Hematopoietic multipotent progenitor cell (in vitro differentiated cells): ENCODE measurements at places on chromosomes 3 and 15.

- DNase-seq: no peak
Observed at GRCh38 chr3:150602426-150603152, 532 bp upstream of the SELENOT start.

DNA sequence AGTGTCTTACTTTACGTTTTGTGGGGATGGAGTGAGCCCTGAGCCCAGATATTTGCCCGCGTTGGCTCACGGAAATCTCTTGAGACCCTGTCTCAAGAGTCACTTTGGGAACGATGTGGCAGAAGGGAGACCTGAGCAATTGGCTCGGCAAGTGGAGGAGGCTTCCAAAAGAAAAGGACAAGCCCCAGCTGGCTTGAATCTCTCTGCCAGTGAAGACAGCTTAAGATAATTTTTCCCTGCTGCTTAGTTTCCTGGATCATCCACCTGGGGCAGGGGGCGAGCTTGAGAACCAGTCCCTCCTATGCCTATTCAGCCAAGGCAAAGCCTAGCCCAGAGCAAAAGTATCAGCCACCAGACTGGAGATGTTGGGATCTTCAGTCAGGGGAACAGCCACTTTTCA lies 708 bp downstream of the SEC22A start:
- DNase-seq: no peak

- no peak for DNase-seq
Observed at GRCh38 chr3:171283183-171283847, 176.9 kb downstream of the TNIK start.

DNA sequence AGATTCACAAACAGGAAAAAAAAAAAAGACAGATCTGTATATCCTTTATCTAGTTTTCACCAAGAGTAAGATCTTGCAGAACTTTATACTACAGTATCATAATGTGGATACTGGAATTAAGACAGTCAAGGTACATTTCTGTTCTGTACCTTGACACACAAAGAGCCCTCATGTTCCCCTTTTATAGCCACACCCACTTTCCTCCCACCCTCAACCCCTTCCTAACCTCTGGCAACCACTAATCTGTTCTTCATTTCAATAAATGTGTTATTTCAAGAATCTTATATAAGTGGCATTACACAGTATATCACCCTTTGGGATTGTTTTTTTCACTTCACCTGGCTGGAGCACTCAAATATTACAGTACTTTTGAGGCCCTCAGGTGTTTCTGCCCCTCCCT lies 3.6 kb upstream of the RAB6B start:
- DNase-seq: peak; percentile 47

GRCh38 chr3:42991341-42992315 lies 12.5 kb downstream of the GASK1A start:
- DNase-seq: no peak

GRCh38 chr15:80173022-80173759 lies 20.4 kb downstream of the FAH start:
- DNase-seq: peak; percentile 29

GRCh38 chr15:77614251-77614806 lies 18.4 kb downstream of the LINGO1 start:
- no peak for DNase-seq

DNA sequence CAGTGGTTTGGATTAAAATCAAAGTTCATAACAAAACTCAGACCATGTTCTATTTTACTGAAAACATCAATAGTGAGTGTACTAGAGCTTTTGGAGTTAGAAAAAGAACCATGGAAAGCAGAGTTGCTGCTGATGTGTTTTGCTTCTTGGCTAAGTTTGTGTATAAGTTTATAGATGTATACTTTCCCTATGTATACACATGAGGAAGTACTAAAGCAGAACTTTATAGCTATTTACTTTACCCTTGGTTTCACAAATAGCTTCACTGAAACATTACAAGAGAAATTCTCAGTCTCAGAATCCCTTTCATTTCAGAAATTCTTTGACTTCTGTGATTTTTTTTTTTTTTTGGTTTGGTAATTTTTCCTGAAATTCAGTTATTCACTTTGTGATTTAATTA lies 229.0 kb downstream of the PTPRG start:
- no peak for DNase-seq

DNA sequence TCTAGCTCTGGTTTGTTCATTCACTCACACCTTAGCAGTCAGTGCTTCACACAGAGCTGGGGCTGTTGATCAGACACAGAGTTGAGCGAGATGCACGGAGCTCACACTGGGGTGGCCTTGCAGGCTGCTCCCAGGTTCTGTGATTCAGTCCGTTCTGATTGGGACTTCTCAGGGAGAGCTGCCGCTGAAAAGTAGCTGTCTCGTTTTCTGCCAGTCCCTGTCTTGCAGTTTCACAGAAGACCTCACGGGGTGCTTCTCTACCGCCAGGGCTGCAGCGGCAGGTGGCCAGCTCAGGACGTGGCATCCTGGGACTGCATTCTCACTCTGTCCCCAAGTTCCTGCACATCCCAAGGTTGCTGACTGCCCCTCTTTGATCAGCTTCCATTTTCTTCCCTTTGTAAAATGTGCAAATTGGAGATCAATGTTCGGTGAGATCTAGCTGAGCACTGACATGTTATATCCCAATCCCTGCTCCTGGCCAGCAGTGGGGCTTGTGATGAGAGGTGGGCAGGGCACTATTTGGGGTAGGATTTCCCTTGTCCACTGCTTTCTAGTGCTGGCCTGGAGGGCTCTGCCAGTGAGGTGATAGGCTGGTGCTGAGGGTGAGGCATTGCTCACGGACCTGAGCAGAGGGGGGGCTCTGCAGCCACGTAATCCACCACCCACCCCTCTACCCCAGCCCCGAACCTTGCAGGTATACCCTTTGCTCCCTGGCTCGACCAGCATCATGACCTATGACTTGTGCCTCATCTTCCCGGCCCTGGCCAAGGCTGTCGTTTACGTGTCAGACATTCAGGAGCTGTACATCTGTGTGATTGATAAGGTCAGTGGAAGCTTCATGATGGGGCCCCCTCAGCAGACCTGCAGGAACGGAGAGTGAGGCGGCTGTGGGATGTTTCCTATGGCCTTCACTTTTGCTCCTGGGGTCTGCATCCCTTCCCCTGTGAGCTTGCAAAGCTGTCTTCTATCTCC lies 5.3 kb upstream of the TXNRD3 start:
- DNase-seq: no peak

GRCh38 chr3:26236531-26236930 lies 386.0 kb upstream of the LRRC3B start:
- DNase-seq: no peak
